ENCODE measurements at places on chromosomes 7 and 10.

- DNase-seq: no peak
Observed at GRCh38 chr7:158445421-158446175, 142.0 kb downstream of the PTPRN2 start.

DNA sequence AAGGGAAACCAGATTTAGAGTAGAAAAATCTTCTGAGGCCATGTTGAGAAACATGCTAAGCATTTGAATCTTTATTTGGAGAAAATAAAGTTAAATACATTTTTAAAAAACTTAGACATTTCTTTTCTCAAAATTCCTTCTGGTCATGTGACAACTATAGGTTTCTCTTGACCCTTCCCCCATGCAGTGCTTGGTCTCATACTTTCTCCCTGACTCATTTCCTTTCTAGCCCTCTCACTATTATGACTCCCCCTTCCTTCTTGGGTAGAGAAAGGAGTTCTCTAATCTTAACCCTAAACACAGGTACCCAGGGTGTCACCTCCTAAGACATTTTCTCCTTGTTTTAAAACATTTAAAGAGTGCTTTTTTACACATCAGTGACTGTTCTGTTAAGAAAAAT is 179.5 kb upstream of the TMEM106B start:
- DNase-seq: no peak

DNA sequence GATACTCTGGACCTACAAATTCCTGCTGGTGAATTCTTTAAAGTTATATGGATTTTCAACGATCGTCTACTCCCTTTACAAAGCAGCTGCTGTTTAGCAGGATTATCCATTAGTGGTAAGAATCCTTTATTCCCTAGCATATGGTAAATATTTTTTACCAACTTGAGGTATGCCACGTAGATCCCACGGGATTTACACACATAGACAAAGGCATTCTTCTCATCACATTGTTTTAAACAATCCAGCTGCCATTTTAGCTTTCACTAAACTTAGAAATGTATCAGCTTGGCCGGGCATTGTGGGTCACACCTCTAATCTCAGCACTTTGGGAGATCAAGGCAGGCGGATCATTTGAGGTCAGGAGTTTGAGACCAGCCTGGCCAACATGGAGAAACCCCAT is 148.0 kb upstream of the SH2B2 start:
- no peak for DNase-seq

DNA sequence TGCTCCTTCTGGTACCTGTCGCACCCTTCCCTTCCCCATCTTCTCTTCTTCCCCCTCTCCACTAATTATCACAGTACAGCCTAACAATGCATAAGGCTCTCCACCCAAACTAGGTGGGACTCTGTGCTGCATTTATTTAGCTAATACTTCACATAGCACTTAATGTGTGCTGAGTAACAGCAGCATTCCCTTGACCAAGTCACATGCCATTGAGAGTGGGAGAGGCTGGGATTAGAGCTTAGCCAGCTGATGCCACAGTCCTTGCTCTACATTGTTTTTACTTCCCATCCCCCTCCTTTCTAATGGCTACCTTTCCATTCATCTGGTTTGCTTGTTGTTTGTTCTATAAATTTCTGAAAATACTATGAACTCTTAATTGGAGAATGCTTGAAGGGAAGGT is 426.9 kb downstream of the LRMDA start:
- DNase-seq: no peak

- no peak for DNase-seq
Observed at GRCh38 chr10:131635564-131636015, 265.2 kb upstream of the PPP2R2D start.

DNA sequence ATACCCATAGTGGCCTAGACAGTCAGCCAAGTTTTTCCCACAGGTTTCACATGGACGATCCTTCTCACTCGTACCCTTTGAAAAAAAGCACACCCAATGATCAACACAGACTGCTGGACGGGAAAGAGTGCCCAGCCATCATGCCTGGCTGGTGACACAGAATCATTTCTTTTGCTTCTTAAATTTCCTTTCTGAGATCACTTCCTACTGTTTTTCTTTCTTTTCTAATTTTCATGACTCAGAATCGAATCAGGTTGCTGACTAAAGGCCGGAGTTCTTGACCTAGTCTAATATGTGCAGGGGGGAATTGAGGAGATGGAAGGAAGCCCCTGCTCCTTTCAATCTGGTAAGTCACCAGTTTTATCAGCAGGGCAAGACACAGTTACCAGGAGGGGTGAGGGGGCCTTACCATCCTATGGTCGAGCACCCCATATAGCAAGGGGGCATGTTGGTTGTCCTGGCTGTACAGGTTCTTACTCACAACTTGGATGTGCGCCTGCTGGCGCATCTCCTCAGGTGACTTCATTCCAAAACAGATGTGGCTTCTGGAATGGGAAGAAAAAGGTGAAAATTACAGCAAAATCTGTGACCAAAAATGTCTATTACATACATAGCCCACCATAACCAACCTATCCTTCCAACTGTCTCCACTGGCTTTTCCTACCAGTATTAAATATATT is 3.5 kb downstream of the POLR3A start:
- no peak for DNase-seq

DNA sequence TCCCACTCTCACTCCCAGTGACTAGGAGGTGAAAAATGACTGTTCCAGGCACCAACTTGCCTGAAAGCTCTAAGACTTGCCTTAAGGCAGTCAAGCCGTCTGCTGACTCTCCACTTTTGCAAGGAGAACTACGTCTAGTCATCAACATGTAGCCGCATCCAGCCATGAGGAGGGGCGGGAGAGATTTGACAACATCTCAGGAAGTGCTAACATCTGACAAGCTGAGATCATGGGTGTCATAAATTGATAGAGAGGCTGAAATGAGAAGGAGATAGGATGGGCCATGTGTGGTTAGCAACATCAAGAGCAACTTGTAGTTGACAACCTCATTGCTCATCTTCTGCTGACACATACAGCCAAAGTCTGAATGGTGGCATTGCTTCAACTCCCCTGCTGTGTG is 9.0 kb upstream of the TBXAS1 start:
- no peak for DNase-seq

DNA sequence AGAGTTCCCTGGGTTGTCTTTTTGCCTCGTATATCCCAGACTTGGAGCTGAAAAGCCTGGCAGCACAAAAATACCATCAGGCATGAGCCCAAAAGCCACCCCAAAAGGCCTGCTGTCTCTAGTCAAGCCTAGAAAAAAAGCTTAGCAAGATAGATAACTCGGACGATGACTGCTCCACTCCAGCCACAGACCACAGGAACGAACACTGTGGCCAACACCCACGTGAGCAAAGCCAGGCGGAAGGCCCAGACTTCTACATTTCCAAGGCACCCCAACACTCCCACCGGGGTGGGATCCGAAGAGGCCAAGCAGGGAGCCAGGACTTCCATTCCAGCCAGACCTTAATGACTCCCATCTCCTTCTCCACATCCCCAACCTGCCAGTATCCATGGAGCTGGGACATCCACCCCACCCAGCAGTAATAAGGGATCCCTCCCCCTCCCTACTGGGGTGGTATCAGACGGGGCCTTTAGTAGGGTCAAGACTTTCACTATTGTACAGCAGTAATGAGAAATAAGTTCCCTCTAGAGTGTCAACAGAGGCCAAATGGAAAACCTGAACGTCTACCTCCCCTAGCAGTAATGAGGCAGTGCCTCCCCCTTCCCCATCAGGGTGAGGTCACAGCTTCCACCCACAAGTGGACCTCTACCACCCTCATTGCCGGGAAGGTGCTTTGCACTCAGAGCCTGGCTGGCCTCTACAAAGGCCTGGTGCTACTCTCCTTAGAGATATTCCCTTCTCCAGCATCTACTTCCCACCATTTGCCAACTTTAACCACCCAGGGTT is 23.0 kb downstream of the PRLHR start:
- no peak for DNase-seq

GRCh38 chr10:34627331-34627730 is 187.8 kb downstream of the PARD3 start:
- no peak for DNase-seq

All from activated CD4-positive, alpha-beta T cell treated with anti-CD3 and anti-CD28 coated beads, Interleukin-2, amount 50 U/mL, for 24 hours (primary cell).